ENCODE measurements at places on chromosomes 11 and 22.

GRCh38 chr11:41536021-41536568 lies 76.6 kb upstream of the LRRC4C start:
- H3K36me3 ChIP-seq = no peaks in the 10 kb centered on the region
- no peaks in the 10 kb centered on the region for H3K27me3 ChIP-seq
- DNase-seq = no peak
- no peak overlapping the region for H3K27ac ChIP-seq
- no peak overlapping the region for H3K4me3 ChIP-seq
- H3K4me1 ChIP-seq = no peaks in the 10 kb centered on the region

- no peaks in the 10 kb centered on the region for H3K36me3 ChIP-seq
- H3K27me3 ChIP-seq = no peaks in the 10 kb centered on the region
- no peaks in the 10 kb centered on the region for H3K4me1 ChIP-seq
Measured at GRCh38 chr11:116825854-116826750, 3.0 kb upstream of the APOA4 start.

- no peaks in the 10 kb centered on the region for H3K27me3 ChIP-seq
- no peak overlapping the region for H3K27ac ChIP-seq
- H3K4me3 ChIP-seq = no peak overlapping the region
- no peak for DNase-seq
- no peaks in the 10 kb centered on the region for H3K36me3 ChIP-seq
- peaks cover 5% of the 10 kb centered on the region for H3K4me1 ChIP-seq
Measured at GRCh38 chr11:72338741-72339140, 94.8 kb upstream of the PHOX2A start.

- DNase-seq = no peak
- no peaks in the 10 kb centered on the region for H3K27me3 ChIP-seq
- H3K4me3 ChIP-seq = no peak overlapping the region
- H3K27ac ChIP-seq = no peak overlapping the region
Measured at GRCh38 chr11:46363455-46364005, 16.3 kb downstream of the DGKZ start.

DNA sequence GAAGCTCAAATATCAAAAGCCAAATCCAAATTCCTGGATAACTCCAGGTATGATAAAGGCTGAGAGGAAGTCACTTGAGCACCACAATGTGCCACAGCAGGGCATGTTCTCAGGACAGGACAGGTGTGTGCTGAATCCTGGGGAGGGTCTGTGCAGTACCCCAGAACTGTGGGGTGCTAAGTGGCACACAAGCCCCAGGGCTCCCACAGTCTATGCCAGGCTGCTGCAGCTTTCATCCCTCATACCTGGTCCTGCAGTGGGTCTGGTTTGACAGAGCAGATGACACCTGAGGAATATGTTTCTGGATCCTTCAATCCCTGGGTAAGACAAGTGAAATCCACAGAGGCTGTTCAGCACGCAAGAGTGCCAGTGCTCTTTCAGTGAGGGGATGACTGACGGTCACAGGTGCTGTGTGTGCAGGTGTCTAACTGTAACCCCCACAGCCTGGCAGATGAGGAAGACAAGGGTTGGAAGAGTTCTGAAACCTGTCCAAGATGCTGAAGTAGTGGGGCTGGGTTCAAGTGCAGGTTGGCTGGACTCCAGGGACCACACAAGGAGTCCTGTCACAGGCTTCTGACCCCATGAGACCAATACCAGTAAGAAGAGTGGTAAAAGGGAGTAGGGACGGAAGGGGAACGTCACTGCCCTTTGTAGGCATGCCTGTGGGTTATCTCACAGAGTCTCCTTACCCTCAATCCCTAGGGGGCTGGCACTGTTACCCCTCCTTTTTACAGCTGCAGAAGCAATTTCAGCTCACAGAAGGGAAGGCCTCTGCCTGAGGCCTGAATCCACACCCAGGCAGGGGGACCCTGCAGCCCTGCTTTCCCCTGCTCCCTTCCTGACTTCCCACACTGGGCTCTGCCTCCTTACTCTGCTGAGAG lies 14.1 kb downstream of the SERPIND1 start:
- H3K36me3 ChIP-seq = no peaks in the 10 kb centered on the region
- no peak for DNase-seq
- H3K4me3 ChIP-seq = no peak overlapping the region
- no peaks in the 10 kb centered on the region for H3K27me3 ChIP-seq
- no peak overlapping the region for H3K27ac ChIP-seq

GRCh38 chr11:33399421-33399820 lies 142.2 kb downstream of the HIPK3 start:
- no peaks in the 10 kb centered on the region for H3K27me3 ChIP-seq
- no peak overlapping the region for H3K4me3 ChIP-seq
- no peaks in the 10 kb centered on the region for H3K36me3 ChIP-seq
- no peak for DNase-seq

DNA sequence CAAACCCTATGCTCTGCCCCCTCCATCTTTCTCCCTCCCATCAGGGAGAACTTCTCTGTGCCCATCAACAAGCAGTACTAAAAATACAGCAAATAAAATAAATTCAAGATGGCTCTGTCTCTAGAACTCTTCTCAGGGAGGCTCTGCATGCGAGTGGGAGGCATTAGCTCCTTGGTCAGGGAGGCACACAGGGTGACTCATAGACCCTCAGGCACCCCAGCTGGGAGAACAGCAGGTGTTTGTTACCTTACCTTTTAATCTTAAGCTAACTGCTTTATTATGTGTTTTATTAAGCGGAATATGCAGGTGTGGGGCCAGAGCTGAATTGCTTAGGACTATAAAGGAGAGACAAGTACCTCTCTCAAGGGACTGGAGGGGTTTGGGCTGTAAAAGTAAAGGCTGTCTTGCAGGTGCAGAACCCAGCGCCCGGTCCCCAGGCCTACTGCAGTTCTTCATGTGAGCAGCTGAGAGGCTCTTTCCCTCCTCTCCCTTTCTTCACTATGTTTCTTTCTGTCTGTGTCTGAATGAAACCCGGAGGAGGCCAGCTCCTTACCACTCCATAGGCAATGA lies 20.8 kb downstream of the CSNK2A3 start:
- no peak overlapping the region for H3K4me3 ChIP-seq
- DNase-seq = no peak
- no peaks in the 10 kb centered on the region for H3K36me3 ChIP-seq
- no peaks in the 10 kb centered on the region for H3K4me1 ChIP-seq

DNA sequence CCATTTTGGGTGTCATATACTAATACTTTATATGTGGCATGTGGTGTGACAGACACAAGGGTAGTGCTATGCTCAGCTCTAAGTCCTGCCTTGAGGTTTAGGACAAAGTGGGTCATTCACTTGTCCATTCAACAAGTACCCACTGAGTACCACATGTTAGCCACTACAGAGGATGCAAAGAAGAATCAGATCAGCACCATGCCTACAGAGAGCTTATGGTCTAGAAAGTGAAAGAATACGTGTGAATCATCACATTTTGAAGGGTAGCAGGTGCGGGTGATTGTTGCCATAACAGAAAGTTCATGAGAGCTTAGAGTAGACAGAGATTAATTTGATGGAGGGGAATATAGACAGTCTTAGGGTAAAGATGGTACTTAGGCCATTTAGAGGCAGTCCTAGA lies 18.3 kb downstream of the CLMP start:
- H3K27me3 ChIP-seq = no peaks in the 10 kb centered on the region
- no peak for DNase-seq
- H3K36me3 ChIP-seq = no peaks in the 10 kb centered on the region
- H3K27ac ChIP-seq = no peak overlapping the region
- H3K4me1 ChIP-seq = peaks cover 11% of the 10 kb centered on the region

DNA sequence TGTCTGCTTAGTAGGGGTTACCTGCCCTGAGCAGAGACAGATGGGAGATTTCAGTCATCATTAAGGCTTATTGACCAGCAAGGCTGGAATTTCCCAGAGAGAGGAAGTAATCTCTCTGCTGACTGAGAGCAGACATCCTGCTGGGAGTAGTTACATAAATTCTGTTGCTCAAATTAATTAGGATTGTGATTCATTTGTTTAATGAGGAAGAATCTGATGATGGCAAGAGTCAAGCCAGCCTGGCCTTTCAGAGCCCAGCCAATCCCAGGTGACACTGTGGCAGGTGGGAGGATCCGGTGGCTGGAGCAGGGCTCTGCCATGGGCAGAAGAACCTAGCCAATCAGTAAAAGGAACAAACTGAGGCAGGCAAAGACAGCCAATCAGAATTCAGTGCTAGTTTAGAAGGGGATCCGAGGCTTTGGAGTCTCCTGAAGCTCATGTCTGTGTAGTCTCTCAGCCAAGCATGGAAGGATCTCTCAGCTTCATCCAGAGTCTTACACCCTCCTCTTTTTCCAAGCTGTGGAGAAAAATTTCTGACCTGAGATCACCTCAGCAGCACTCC lies 61.2 kb upstream of the CHST1 start:
- no peaks in the 10 kb centered on the region for H3K27me3 ChIP-seq
- H3K36me3 ChIP-seq = no peaks in the 10 kb centered on the region
- H3K4me3 ChIP-seq = no peak overlapping the region
- H3K4me1 ChIP-seq = peaks cover 8% of the 10 kb centered on the region
- no peak overlapping the region for H3K27ac ChIP-seq

DNA sequence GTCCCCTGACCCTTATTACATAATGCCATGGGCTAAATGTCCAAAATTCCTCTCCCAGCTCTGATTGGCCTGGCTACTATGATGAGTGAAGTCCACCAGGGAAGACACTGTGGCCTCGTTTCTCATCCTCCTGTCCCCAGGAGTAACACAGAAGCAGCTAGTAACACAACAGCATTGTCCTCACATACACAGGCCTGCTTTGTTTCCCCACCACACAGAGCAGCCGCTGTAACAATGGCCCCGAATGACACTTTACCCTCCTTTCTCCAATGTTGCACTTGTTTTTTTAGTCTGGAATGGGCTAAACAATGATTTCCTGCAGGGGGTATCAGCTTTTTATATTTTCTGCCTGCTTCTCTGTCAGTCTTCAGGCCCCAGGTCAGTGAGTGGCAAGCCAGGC lies at the start of gene PRR5L:
Gene PRR5L, plus strand, starts transcription at position 363 of the 400 bp plus-strand sequence. CDS start 104,834 bp downstream, outside the sequence.
- no peaks in the 10 kb centered on the region for H3K4me1 ChIP-seq
- no peak within 1 kb of the TSS for H3K27ac ChIP-seq
- H3K27me3 ChIP-seq = no peaks in the 10 kb centered on the region
- DNase-seq = no peak
- H3K4me3 ChIP-seq = no peak within 1 kb of the TSS

DNA sequence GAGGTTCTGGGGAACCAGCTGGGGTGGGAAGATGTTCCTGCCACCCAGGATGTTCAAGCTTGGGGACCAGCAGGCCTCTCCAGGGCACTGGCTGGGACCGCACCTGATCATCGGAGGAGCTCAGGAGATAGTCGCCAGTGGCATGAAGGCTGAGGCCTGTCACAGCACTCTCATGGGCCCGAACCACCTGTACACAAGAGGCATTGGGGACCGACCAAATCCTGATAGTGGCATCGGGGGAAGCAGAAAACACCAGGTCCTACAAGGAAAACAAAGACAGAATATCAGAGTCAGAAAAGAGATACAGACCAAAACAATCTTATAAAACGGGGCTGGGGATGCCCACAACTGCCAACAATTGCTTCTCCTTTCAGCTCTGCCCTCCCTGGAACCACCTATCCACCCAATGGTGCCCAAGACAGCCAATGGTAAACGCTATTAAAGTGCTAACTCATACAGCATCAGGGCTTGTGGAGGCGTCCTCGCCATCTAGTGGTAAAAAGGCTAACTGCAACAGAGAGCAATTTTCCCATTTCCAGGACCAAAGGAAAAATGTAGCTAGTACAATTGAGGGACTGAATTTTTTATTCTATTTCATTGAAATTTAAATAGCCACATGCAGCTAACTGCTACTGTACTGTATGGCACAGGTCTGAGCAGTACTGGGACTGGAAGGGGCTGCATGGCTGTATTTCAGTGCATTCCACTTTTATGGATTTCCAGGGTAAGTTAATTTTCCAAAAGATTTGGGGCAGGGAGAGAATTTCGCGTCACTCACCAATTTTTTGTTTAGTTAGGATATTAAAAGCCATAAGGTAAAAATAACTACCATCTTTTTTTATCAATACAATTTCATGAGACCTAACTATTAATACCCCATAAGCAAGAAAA lies 7.1 kb downstream of the PRPF19 start:
- H3K27ac ChIP-seq = 0 out of 2 replicates have a peak overlapping the region, but pooled peaks have one; percentile 42
- H3K36me3 ChIP-seq = peaks cover 78% of the 10 kb centered on the region
- H3K4me1 ChIP-seq = no peaks in the 10 kb centered on the region
- peak; percentile 57 for DNase-seq
- no peak overlapping the region for H3K4me3 ChIP-seq
- H3K27me3 ChIP-seq = no peaks in the 10 kb centered on the region

DNA sequence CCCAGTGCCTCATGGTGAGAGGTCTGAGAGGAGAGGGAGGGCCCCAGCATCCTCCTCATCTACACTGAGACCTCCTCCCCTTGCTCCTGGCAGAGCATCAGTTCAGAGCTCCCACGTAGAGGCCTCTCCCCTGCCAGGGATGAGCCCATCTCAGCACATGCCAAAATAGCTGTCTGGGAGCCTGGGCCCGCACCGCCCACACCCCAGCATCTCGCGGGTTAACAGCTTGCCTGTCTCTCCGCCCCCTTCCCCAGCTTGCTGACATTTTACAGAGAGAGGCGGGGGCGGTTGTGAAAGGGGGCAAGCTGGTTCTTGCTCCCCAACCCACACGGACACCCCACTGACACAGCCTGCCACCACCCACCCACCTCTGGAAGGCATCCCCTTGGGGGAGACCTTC lies 6.4 kb downstream of the DGKZ start:
- H3K27ac ChIP-seq = no peak overlapping the region
- no peak overlapping the region for H3K4me3 ChIP-seq
- no peaks in the 10 kb centered on the region for H3K36me3 ChIP-seq
- H3K4me1 ChIP-seq = peaks cover 7% of the 10 kb centered on the region
- no peaks in the 10 kb centered on the region for H3K27me3 ChIP-seq
- no peak for DNase-seq
